ENCODE measurements at places on chromosomes 13 and 19.

DNA sequence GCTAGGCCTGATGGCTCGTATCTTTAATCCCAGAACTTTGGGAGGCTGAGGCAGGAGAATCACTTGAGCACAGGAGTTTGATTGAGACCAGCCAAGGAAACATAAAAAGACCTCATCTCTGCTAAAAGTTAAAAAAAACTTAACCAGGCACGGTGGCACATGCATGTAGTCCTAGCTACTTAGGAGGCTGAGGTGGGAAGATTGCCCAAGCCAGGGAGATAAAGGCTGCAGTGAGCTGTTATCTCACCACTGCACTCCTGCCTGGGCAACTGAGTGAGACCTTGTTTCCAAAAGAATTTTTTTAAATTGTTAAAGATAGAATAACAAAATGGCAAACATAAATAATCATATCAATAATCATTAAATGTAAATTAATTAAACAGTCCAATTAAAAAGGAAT is 365.8 kb downstream of the MTUS2 start:
- DNase-seq = no peak

- no peak for DNase-seq
These were observed 941 bp upstream of the SIAH3 start for GRCh38 chr13:45852494-45852893.

GRCh38 chr13:70747262-70747661 is 639.0 kb upstream of the KLHL1 start:
- no peak for DNase-seq

DNA sequence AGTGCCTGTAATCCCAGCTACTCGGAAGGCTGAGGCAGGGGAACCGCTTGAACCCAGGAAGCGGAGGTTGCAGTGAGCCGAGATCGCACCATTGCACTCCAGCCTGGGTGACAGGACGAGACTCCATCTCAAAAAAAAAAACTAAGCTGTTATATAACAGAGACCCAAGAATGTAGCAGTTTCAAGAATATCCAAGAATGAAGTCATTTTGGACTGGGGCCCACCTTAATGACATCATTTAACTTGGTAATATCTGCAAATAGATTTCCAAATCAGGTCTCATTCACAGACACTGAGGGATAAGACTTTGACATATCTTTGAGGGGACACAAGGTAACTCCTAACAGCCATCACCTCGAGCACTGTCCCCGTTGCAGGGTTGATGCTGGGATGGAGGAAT is 36.5 kb upstream of the MRI1 start:
- DNase-seq = no peak

DNA sequence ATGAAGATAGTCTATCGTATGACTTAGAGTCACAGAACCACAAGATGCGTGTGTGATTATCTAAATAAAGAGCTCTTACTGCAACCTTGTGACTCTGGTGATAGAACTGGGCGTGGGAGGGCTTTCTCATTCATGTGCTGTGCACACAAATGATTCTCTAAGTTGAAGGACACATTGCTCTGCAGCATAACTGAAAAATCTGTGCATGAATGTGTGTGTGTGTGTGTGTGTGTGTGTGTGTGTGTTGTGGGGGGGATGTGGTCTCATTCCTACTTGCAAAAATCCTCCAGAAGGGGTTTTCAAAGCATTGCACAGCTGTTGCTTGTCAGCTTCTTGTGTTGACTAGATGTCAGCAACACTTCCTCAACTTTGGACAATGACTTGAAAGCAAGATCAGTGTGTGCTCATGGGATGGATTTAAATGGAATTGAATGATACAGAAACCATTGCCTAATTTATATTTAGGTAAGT is 22.4 kb downstream of the LRCH1 start:
- DNase-seq = no peak

- DNase-seq = no peak
These were observed 2.1 kb downstream of the SOX21 start for GRCh38 chr13:94710065-94710781.

DNA sequence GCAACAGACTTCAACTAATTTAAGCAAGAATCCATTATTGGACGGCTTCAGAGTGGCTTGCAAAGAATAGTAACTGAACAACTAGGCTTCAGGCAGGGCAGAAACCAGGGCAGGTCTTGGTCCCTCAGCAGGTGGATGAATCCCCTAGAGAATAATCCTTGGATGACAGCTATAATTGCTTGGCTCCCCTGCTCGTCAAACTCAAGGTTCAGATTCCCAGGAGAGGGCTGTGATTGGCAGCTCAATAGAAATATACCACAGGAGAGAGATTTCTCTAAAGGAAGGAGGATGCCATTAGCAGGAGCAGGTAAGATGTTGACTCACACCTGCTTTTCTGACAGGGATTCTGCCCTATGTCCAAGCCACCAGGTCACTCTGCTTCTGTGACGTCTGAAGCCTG is 89.6 kb upstream of the PCDH8 start:
- no peak for DNase-seq

DNA sequence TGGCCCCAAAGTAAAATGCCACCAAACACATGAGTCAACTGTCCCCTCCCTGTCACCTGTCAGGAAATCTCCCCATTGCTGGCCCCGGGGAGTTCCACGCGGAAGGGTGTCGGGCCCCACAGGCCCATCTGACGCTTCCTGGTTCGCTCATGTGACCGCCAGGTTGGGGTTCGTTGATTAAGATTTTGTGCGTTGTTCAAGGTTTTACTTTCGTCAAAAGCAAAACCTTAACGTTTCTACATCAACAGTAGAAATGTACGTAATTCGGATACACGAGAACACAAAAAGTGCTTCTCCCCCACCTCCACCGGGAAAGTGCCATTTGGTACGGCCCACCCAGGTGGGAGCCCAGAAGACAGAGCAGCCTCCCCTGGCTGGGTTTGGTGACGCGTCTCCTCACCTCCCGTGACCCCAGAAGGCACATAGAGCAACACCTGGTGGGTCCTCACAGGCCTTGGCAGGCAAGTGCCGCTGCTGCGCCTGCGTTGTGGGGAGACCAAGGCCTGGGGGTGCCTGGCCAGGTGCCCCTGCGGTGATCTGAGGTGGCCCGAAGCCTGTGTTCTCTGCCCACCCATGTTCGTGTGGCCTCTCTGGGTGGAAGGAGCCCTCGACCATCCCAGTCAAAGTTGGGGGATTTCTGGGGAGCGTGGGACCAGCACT is 161.6 kb downstream of the KDM4B start:
- no peak for DNase-seq
